ENCODE measurements at places on chromosomes 7 and 10. TPM values are rescaled to one million over a fixed set of nuclear protein-coding genes. Genes with fewer than 3 reads are reported as not detected.

DNA sequence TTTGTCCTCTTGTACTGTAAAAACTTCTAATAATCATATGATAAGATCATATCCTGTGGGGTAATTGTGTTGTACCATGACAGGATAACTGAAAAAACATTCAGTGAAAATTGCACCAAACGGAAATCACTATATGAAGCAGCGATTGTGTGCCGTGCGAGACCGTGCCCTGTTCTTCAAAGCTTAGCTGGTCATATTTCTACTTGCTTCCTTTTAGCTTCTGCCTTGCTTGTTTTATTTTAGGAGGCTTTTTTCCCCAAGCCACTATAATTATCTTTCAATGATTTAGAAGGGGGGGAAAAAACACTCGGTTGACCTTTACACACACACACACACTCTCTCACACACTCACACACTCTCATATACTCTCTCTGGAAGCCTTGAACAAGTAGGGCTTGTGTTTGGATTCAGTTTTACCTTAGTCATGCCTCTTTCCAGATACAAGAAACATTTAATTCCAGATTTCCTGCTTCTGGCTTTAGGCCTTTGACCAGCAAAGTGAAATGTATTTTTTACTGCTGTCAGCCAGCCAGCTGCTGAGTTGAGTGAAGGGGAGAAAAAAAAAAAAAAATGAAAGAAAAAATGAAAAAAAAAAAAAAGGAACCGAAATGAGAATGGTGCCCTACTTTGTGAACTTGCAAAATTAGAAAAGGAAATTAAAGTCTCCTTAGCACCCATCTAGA, 181.4 kb downstream of the ARID5B start:
- DNase-seq, result no peak

MSRB2 gene
- total RNA-seq, result 24.2 TPM

- DNase-seq, result no peak
These were observed 7.6 kb downstream of the FAM53B start for GRCh38 chr10:124736491-124737136.

- no peak for DNase-seq
These were observed 167.8 kb downstream of the BAMBI start for GRCh38 chr10:28845009-28845682.

DNA sequence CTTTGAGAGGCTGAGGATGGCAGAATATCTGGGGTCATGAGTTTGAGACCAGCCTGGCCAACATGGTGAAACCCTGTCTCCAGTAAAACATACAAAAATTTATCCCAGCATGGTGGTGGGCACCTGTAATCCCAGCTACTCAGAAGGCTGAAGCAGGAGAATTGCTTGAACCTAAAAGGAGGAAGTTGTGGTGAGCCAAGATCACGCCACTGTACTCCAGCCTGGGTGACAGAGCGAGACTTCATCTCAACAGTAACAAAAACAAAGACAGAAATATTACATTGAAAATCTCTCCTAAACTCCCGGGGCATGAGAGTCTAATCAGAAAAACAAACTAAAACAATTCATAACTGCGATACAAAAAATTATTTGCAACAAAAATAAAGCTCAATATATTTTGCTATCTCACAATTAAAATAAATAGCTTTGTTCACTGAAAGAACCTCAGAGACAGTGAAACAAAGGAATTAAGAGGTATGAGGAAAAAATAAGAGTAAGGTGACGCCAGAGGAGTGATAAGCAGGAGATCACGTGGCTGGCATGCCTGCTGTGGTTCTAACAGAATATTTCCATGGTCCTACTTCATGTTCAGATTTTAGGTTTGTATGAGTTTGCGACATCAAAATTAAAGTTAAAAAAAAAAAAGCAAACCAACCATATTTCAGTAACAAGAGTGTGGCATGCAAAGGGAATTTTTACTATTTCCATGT, 527.7 kb upstream of the POM121L12 start:
- no peak for DNase-seq

- DNase-seq, result no peak
These were observed 594.2 kb downstream of the CALN1 start for GRCh38 chr7:71817916-71818315.

UPK3BL2 gene
- 2.1 TPM for total RNA-seq

DNA sequence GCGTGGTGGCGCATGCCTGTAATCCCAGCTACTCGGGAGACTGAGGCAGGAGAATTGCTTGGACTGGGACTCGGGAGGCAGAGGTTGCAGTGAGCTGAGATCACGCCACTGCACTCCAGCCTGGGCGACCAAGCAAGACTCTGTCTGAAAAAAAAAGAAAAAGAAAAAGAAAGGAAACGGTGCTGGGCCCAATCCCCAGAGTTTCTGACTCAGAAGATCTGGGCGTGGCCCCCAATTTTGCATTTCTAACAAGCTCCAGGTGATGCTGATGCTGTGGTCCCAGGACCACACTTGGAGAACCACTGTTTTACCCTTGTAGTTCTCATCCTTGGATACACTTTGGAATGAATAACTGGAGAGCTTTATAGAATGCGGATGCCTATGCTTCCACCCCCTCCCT, 79.0 kb downstream of the C10orf105 start:
- DNase-seq, result no peak

DNA sequence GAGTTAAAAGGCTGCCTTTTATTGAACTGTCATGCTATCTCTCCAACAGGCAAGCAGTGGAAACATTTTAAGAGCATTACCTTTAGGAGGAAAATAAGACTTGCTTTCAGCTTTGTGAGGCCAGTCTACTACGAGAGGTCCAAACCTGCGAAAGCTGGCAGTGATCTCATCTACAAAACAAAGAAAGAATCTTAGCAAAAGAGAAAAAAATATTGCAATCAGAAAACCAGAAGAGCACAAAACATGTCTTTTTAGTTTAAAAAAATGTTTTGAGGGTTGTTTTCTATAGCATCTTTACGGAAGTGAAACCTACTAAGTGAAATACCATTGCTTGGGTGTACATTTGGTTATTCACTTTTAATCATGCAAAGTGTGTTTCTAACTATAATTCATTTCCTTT, 147.9 kb downstream of the CPEB3 start:
- DNase-seq, result no peak

DNA sequence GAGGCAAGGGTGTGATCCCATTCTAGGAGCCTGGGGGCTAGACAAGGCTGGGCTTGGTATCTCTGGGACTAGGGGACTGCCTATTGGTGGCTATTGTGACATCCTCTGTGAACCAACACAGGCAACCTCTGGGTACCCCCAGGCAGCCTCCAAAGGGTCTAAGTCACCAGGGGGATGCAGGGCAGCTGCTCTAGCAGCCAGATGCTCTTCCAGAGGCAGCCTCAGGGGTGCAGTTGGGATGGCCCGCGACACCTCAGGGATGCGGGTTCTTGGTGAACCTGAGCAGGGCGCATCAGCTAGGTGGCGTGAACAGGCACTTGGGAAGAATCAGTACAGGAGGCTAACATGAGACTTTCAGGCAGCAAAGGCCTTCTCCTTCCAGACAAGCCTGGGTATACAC, 1.6 kb upstream of the TMEM120A start:
- no peak for DNase-seq

DNA sequence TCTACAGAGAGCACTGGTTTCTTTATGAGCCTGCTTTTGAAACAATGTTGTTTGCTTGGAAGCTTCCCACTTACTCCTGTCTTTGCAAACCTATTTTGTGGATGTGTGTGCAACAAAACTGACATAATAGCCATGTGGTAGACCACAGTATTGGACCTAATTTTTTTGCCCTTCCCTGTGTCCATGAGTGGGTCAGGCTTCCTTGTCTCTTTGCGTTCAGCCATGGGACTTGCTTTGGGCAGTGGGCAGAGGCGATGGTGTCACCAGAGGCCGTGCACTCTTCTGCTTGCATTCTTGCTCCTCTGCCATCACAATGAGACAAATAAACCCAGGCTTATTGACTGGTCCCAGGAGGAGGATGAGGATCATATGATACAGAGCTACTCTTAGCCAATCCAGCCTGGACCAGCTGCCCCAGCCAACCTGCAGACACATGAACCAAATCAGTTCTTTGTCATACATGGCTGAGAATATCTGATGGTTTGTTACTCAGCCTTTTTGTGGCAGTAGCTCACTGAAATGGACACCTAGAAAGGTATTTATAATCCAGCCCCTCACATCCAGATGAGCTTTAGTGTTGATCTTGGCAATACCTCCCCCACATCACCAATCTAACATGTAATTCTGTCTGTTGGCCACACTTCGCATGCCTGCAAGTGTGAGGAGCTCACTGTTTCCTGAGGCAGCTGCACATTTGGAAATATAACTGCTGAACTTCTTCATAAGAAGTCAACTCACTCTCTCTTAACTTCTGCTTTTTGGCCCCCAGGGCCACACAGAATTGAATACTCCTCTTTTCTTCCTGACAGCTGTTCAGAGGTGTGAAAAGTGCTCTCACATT, 427.8 kb upstream of the ZMIZ1 start:
- no peak for DNase-seq

DNA sequence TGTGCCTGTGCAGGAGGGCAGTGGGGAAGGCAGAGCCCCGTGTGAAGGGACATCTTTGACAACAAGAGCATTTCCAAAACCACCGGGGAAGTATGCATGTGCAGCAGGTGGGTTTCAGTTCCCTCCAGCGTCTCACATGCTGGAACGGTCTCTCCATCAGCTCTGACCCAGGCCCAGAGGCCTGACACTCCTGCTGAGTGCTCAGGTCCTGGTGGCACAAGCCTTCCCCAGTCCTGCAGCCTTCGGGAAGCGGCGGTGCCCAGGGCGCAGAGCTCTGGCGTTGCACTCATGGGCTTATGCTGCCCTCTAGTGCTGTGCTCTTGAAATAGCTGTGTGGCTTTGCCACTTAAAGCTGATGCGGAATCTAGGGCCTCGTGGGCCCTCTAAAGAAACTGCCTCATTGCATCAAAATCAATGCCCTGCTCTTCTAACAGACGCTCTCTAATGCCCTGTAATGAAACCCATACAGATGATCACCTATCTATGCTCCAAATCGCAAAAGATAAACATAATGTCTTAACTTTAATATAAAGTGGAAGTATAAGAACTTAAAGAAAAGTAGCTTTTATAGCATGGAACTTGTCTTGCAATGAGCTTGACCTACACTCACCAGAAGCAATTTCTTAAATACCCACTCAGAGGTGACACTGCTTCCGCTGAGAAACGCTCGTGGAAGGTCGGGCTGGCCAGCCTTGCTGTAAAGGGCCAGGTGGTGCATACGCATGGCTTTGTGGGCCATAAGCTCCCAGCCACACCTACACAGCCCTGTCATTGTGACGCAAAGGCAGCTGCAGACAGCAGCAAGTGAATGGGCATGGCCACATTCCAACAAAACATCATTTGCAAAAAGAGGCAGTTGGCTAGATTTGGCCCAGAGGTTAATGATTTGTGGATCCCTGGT, 38.6 kb downstream of the CLRN3 start:
- DNase-seq, result peak; percentile 12

DNA sequence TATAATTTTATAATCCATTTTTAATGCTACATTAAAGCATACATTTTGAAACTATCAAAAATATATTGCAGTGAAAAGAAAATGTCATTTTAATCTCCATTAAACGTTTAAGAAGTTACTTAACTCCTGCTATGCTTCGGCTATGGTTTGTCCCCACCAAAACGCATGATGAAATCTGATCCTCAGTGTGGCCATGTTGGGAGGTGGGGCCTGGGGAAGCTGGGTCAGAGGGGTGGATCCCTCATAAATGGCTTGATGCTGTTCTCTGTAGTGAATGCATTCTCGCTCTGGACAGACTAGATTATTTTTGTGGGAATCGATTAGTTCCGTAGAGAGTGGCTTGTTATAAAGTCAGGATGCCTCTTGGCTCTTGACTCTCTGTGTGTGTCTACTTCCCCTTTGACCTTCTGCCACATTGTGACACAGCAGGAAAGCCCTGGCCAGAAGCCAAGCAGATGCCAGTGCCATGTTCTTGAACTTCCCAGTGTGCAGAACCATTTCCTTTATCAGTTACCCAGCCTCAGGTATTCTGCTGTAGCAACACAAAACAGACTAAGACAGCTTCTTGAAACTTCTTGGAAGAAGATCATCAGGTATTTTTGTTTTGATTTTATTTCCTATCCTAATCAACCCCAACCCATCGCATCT, 77.8 kb downstream of the TCERG1L start:
- no peak for DNase-seq

DNA sequence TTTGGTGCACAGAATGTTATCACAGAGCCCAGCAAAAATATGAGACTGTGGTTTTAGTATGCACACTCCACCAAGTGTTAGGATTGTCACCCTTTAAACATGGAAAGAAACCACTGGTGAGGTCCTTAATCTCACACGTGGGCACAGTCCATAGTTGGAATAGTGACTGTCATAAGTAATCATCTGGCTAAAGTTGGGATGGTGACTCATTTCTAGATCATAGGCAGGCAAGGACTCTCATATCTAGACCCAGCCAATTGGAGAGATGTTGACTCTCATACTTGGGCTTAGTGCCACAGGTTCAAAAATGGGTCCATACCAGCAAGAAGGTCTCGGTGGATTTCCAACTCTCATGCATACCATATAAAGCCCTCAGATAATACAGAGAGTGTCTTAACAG, 39.6 kb upstream of the ZNF680 start:
- DNase-seq, result no peak

GRCh38 chr10:78327778-78328591, 294.3 kb downstream of the RPS24 start:
- no peak for DNase-seq

DNA sequence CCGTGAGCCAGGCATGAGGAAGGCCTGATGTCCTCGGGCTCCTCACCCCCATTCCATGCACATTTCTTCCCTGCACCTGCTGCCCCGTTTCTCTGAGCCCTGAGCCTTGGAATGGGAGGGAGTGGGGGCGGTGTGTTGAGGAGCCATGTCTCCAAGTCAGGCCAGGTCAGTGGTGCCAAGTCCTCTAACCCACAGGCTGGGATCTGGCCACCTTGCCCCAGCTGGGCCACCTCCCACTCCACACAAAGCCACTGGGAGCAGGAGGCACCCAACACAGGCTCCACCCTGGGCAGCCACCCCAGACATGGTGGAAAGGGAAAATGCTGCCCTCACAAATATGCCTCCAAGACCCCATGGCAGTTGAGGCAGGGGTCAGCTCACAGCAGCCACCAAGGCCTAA, 27.7 kb downstream of the ZCCHC24 start:
- DNase-seq, result no peak

FOXI2 gene
- 0.21 TPM for total RNA-seq

GPR85 gene
- not detected for total RNA-seq

DNA sequence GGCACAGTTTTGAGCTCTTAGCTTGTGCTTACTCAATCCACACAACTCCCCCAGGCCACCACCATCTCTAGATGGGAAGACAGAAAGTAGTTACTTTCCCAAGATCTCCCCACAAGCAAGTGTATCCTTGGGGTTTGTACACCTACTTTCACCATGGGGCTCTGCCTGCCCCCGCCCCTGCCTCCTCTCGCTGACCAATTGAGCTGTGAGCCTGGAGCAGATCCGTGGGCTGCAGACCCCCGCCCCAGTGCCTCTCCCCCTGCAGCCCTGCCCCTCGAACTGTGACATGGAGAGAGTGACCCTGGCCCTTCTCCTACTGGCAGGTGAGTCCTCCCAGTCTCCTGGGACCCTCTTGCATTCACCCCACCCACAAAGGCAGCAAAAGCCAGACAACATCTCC, 2.0 kb downstream of the FXYD4 start:
- no peak for DNase-seq

GDF2 gene
- not detected for total RNA-seq

TEX47 gene
- not detected for total RNA-seq

GRCh38 chr10:68633816-68634466, 73.8 kb downstream of the TET1 start:
- no peak for DNase-seq

CCL24 gene
- total RNA-seq, result not detected

INSYN2A gene
- under 0.01 TPM for total RNA-seq

OR9A2 gene
- total RNA-seq, result not detected
